DMS 273 treated with DMSO at 0.1 percent for 48 hours (cell line): ENCODE measurements at places on chromosomes 5 and 9.
A peak's percentile ranks its signal among the peaks of the same experiment; 100 is the strongest.

GRCh38 chr5:32274548-32275395, 38.0 kb downstream of the MTMR12 start:
- no peak for DNase-seq

DNA sequence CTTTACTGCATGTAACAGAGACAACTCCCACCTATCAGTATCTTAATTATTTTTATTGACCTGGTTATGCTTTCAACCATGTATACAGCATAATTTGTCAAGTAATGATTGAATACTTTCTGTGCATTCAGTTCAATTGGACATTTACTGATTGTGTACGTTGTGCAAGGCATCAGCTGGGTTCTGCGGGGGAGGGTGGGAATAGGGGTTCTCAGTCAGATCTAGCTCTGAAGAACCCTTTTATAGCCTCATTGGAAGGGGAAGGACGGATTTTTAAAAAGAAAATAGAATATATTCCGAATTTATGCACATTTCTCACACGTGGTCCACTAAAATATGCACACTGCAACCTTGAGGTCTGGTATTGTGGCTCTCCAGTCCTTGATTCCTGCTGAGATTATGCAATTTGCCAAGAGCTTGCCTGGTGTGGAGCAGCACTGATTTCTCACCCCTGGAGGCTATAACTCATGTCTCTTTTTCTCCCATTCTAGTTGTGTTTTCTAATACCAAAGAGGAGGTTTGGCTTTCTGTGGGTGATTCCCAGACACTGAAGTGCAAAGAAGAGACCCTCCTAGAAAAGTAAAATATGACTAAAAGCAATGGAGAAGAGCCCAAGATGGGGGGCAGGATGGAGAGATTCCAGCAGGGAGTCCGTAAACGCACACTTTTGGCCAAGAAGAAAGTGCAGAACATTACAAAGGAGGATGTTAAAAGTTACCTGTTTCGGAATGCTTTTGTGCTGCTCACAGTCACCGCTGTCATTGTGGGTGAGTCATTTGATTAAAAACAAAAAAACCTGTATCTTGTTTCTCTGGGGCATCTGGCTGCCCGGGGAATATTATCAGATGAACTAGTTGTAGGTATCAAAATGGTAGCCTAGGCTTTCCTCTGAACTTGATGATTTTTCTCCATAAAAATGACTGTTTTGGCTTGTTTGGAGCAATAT, 1.7 kb downstream of the SLC1A3 start:
- DNase-seq: no peak

DNA sequence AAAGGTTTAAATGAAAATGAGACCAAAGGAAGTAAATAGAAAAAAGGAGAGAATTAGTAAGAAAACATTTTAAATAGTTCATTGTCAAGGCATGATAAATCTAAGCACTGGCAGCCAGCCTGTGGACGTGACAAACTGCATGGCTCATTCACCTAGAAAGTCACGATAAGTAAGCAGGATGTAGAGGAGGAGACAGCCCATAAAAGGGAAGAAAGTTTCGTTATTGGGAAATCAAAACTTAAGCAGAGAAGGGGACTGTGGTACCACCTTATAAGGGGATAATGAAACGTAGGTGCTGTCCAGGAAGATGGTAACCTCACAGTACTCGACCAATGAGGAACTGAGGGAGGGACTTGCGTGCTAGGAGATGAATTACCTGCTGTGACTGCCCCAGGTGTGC, 494.5 kb upstream of the GRAMD2B start:
- DNase-seq: no peak

- DNase-seq: no peak
Observed at GRCh38 chr5:52024359-52024758, 641.1 kb downstream of the ISL1 start.

DNA sequence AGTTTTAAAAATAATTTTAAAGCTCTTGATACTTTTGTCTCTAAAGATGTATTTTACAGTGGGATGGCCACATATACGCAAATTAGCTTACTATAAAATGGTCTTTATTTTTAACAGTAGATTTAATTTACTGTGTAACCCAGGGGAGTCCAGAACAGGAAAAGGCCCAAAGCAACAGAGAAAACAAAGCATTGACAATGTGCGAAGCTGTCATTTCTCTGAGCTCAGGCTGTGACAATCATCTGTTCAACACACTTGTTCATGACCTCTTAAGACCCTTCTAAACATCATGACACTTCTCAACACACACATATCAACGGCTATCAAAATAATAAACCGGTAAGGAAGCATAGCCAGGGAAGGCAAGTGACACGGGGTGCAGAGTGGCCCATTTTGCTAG, 499.6 kb upstream of the MPDZ start:
- DNase-seq: no peak

DNA sequence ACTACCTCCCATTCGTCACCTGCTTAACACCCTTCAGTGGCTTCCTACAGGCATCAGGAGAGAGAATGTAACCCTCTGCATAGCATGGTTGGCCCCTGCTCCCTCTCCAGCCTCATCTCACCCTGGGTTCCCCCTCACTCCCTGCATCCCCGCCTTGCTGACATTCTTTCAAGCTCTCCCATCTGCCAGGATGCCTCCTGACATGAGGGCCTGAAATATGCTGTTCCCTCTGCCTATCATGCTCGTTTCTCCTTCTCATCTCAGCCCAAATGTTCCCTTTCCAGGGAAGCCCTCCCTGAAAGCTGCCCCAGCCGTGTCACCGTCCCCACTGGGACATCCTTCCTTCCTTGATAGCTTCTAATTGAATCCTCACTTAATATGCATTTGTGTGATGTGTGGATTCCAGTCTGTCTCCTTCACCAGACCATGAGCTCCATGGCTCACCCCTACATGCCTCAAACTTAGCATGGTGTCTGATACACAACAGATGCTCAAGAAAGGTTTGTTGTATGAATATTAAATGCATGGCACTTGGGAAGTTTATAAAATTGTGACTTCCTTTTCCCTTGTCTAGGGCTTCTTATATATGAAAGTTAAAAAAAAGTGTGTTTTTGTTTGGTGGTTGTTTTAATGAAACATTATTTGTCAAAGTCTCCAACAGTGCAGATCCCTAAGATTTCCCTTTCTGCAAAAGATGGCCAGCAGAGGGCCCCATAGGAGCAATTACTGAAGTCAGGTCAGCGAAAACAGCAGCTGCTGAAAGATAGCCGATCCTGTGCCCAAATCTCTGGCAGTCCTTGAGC, 7.3 kb upstream of the C5orf58 start:
- peak; percentile 14 for DNase-seq

DNA sequence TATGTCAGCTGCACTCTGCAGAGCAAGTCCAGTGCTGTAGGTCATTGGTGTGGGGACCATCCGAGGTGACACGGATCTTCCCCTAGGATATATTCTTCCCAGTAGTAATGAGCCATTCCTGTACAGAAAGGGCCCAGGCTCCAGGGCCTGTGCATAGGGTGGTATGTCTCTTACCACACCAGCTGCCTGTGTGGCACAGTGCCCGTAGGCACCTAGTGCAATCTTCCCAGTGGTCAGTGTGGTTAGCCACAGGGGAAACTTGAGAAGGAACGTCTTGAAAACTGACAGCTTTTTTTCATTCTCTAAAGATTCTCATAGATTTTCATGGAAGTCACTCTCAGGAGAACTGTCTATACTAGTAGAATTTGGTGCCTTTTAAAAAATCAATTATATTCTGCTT, 39.8 kb downstream of the CYSTM1 start:
- DNase-seq: no peak

- DNase-seq: no peak
Observed at GRCh38 chr5:58330781-58331180, 129.1 kb downstream of the PLK2 start.

GRCh38 chr5:148699028-148699427, 44.7 kb upstream of the HTR4 start:
- no peak for DNase-seq

DNA sequence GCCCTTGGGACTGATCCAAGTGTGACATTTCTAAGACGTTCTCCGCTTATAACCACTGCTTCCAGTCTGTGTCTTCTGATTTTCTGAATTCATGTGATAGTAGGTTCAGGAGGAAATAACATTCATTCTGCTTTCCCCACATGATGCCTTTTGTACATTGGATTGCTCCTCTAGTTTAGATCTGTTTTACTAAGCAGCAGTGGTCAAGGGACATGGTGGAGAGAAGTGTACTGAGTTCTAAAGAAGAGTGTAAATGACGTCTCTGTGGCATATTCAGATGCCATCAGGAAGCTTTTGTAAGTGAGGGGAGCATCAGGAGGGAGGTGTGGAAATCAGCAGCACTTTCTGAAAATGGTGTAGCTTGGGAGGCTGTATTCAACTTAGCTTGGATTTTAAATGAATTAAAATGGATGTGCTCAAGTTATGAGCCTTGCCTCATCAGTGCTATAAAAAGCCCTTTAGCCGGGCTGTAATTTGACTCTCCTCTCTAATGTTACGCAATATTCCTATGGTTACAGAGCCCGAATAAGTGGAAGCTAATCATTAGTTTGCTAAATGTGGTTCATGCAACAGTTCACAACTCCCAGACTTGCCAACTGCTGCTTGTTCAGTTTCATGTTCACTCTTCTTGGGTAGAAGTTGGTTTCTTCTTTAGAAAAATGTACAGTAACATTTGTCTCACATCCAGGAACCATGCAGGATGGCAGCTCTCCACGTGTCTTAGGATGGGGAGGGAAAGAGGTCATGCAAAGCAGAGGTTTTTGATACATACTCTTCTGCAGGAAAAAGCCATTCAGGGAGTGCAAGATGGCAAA, 281.3 kb downstream of the ARHGAP26 start:
- DNase-seq: peak; percentile 55

GRCh38 chr9:120928483-120929228, 2.1 kb upstream of the TRAF1 start:
- DNase-seq: no peak

DNA sequence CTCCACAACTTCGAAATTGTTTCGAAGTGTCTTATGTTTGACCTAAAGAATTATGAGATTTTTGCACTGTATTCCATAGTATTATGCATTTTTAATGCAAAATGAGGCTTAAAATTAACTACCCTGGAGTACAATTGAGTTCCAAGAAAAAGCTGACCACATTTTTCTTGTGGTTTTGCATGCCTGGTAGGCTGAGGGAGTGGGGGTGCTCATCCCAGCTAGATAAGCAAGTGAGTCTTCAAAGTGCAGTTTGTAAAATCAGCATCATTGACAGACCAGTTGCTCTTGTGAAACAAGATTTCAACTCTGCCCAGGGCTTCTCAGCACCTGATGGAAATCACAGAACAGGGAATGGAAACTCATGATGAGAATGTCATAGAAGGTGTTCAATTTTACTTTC, 17.0 kb upstream of the NDUFS4 start:
- no peak for DNase-seq

GRCh38 chr5:145979270-145980223, 43.2 kb downstream of the SH3RF2 start:
- no peak for DNase-seq

GRCh38 chr5:163645421-163646416, 140.3 kb downstream of the MAT2B start:
- DNase-seq: no peak

DNA sequence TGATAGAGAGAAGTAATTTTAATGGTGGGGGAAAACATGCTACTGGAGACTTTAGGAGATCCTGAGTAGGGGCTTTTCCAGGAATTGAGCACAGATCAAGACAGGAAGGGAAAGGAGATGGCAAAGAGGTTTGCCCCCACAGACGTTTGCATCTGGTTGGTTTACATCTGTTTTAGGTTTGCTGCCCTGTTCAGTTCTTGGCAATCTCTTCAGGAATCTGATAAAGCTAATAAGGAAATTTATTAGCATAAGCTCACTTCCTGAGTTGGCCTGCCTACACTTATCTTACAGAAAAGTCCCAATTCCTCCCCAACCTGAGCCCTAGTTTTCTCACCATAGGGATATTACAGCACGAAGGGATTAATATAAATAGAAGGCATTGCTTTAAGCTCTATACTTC, 3.4 kb upstream of the CFAP95 start:
- no peak for DNase-seq

GRCh38 chr5:89723907-89724306, 685.6 kb downstream of the CETN3 start:
- DNase-seq: no peak

DNA sequence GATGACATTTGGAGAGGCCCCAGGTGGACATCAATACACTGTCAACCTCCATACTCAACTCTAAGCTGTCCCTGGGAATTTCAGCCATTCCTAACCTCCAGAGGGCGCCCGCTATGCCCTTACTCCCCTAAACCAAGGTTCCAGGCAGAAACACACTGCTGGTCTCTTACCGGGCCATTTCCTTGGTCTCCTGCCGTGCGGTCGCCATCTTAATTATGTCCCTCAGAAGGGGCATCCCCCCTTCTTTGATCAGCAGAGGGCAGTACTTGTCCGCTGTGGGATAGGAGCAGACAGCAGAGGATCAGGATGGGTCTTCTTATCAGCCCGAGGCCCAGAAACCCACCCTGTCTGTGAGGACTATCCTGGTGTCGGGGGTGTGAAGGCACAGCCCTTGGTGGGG, 9.3 kb upstream of the ZDHHC12 start:
- DNase-seq: peak; percentile 87

DNA sequence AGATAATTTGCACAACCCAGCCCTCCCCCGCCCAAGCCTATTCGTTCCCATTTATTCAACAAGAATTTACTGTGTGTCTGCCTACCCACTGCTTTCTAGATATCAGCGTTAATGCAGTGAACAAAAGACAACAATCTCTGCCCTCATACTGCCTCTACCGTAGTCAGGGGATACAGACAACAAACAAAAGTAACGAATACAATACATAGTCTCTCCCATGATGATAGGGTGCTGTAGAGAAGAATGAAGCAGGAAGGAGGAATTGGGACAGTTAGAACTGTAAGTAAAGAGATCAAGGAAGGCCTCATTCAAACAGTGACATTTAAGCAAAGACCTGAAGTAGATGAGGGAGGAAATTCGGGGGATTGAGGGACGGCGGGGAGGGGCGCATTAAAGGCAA, 1.7 kb downstream of the GFM2 start:
- DNase-seq: no peak

DNA sequence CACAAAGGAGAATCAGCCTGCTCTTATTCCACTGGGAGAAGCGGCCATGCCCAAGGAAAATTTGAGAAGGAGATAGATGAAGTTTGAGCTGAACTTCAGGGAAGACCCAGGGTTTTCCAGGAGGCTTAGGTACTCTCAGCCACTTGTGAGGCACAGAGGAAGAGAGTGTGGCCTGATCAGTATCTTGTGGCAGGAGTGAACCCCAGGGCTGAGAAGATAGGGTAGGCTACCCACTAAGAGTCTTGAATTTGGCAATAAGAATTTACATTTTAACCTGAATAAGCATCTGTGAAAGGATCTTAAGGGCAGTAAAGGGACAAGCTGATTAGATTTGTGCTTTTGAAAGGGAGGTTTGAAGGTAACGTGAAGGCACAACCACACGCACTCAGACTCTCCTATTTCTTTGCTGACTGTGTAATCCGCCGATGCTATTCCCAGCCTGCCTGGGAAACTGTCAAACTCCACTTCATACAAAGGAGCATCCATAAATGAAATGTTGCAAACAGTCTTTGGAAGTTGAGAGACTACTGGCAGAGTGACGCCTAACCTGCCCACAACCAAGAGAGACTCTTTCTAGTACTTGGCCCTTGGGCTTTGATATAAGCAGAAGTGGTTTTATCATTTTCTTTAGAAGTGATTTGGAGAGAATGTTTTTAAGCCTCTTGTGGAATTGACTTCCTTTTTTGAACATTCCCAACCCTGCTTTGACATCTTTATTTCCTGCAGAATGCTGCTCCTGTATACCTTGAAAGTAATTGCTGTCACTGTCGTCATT, 108.2 kb upstream of the VCAN start:
- no peak for DNase-seq

- DNase-seq: peak; percentile 39
Observed at GRCh38 chr9:109903515-109904138, 123.6 kb downstream of the PALM2AKAP2 start.

GRCh38 chr9:98892288-98892687, 51.4 kb upstream of the COL15A1 start:
- DNase-seq: no peak

GRCh38 chr9:77495834-77496671, 152.1 kb downstream of the GNA14 start:
- DNase-seq: peak; percentile 55
